NCI-H2107 (cell line): ENCODE measurements at places on chromosomes 7 and 10.

GRCh38 chr7:5780801-5781496 is 514 bp downstream of the RNF216 start:
- no peak for DNase-seq

DNA sequence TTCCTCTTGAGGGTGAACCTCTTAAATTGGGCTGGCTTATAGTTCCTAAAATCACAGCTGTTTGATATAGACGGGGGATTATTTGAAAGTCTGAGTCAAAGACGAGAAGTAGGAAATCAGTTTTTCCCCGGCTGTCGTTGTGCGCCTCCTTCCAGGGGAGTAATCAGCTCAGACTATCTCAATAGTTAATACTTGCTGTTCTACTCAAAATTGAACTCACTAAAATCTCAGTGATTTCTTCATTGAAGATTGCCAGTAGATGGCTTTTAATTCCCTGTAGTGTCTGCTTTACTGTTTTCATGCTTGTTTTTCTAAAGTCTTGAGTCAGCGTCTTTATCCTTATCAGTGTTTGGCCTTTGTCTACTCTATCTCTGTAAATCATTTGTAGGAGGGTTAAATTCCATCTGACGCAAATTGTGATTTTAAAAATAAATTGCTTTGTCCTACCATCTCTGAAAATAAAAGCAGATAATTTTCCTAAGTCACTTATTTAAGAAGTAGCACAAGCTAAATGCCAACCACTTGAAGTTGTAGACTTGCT is 47.3 kb downstream of the CNNM2 start:
- DNase-seq: no peak

DNA sequence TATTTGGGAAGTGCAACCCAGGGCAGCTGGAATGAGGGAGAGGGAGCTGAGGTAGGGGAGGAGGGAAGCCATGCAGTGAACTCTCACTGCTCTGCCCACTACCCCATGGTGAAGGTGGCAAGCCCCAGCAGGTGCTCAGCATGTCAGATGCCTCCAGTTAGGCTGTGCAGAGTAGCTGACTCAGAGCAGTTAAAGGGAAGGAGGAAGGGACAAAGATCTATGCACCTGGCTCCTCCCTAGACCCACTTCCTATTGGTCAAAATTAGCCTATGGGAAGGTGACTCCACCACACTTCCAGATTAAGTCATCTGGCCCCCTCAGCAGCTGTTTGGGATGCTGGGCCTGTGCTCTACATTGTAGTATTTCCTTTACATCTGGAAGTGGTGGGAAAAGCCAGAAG is 125.7 kb upstream of the MTPN start:
- no peak for DNase-seq

GRCh38 chr7:115462301-115463015 is 540.6 kb downstream of the MDFIC start:
- DNase-seq: no peak

- DNase-seq: no peak
These were observed 54.8 kb downstream of the MPP7 start for GRCh38 chr10:28248092-28248491.

DNA sequence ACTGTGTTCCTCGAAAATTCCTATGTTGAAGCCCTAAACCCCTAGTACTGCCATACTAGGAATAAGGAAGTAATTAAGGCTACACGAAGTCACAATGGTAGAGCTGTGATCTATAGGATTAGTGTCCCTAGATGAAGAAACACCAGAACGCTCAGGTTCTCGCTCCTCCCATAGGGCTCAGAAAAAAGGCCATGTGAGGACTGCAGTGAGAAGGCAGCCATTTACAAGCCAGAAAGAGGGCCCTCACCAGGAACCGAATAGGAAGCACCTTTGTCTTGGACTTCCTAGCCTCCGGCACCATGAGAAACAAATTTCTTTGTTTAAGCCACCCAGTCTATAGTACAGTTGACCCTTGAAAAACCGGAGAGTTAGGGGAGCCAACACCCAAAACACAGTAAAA is 46.2 kb downstream of the CACUL1 start:
- no peak for DNase-seq

GRCh38 chr10:80412486-80412885 is 4.1 kb downstream of the PRXL2A start:
- DNase-seq: no peak

DNA sequence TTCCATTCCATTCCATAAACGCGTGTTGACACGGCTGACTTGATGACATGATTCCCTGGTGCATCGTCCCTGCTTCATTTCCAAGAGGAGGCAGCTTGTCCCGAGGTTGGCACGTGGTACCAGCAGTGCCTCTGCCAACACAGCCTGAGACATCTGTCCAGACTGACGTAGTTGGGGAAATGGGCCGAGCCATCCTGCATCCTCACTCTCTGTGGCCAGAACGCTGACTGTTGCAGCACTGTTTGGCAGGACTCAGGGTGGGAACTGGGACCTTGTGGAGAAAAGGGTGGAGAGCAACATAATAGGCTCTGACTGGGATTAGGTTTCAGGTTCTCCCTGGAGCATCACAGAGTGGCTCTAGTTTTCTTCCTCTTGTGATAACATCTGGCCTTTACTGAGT is 118.6 kb upstream of the BTBD16 start:
- no peak for DNase-seq

GRCh38 chr10:133236401-133237240 is 1.0 kb upstream of the VENTX start:
- DNase-seq: no peak

DNA sequence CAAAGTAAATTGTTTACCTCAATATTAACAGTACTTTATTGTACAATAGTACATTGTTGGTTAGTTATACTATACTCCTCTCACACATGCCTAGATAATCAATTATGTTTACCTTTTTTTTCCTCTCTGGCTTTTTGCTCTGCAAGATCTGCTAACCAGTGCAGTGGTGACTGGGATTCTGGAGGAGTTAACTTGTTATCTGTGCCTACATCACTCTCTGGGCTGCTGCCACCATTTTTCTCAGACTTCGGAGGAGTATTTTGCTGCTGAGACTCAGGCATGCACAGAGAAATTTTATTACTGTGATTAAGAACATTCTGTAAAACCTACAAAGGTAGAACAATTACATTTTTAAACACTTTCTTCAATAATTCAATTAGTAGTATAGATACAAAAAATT is 59.7 kb downstream of the NRBF2 start:
- DNase-seq: no peak

GRCh38 chr7:70259502-70259901 is 661.2 kb downstream of the AUTS2 start:
- no peak for DNase-seq

GRCh38 chr10:95125582-95125981 is 56.3 kb upstream of the CYP2C8 start:
- DNase-seq: no peak

DNA sequence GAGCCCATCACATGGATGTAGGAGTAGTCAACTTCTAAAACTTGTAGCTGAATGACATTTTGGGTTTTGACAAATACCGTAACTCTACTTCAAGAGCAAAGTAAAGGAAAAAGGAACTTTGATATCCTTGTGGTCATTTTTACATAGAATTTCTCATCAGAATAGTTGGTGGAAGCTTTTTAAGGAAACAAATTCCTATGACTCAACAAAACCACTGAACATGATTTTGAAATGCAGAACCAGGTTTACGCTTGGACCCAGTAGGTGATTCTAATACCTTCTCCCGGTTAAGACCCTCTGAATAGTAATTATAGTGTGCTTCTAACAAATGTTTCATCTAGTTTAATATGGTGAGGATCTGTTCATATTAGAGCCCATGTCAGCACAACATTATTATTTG is 307.8 kb downstream of the GPR37 start:
- DNase-seq: no peak

GRCh38 chr10:25842146-25842545 is 91.9 kb upstream of the MYO3A start:
- no peak for DNase-seq

GRCh38 chr7:56175771-56176170 is 59.6 kb upstream of the NUPR2 start:
- no peak for DNase-seq

GRCh38 chr7:37282927-37283326 is 165.7 kb downstream of the ELMO1 start:
- no peak for DNase-seq

DNA sequence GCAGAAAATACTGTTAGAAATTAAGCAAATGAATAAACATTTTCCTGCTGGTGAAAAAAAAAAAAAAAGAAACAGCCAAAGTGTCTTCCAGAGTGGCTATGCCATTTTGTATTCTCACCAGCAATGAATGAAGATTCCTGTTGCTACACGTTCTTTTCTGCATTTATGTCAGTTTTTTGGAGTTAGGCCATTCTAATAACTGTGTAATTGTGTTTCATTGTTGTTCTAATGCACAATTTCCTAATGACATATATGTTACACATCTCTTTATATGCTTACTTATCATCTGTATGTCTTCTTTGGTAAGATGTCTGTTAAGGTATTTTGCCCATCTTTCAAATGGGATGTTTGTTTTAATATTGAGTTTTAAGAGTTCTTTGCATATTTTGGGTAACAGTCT is 213.7 kb downstream of the ITGB1 start:
- DNase-seq: no peak

GRCh38 chr7:114663502-114663901 is 248.9 kb downstream of the FOXP2 start:
- DNase-seq: peak; percentile 61

GRCh38 chr7:5766321-5766761 is 15.1 kb downstream of the RNF216 start:
- no peak for DNase-seq

DNA sequence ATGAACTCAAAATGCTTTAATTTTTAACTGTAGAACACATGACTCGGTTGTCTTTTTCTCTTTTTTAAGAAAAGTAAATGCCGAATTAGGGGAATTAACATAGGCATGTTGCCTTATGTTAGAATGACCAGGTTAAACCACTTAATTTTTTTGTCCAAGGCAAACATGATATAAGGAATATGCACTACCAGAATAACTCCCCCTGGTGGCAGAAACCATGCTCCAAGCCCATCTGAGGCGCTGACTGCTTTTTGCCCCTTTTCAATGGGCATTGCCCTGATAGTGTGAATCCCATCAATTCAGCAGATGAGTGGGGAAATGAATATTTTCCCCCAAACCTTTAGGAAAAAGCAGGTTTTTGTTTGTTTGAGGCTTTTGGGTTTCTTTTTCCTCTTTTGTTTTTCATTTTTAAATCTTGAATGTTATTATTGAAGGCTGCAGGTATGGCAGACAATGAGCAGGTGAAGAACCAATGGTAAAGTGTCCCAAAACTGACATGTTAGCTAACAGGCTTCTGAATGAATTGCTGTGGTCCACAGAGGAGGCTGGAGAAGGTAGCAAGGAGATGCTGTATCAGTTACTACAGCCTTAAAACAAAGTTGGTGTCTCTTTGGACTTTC is 284.3 kb downstream of the SORCS3 start:
- DNase-seq: no peak

DNA sequence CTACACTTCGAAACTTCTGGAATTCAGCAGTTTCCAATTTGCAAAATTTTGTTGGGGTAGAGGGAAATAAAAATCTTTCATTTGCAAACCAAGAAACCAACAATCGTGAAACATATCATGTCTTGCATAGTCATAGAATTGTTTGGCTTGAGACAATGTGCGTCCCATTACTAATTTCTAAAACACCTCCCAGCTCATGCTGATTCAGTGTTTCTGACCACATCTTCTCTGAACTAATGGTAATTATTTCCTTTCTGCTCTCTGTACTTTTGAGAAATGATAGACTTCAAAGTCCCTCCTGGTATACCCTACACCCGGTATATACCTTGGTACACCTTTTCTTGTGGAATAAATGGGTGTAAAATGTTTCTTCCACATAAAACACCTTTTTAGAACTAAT is 41.8 kb upstream of the TSPAN13 start:
- DNase-seq: no peak

- DNase-seq: no peak
These were observed 10.6 kb upstream of the SAMD8 start for GRCh38 chr10:75100764-75101291.

DNA sequence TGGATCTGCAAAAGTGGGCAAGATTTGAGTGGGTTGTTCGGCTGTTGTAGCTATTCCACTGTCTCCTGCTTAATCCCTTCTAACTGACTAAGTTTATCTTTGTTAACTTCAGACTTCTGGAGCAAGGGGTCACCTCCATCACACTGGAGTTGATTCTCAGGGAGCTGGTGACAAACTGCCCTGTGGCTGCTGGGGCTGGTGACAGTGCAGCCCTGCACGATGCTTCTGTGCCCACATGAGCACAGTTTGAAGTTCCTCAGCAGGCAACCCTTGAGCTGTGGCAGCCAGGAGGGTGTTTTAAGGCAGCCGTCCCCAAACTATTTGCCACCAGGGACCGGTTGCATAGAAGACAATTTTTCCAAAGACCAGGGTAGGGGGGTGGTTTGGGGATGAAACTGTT is 40.5 kb downstream of the ADRB1 start:
- no peak for DNase-seq

DNA sequence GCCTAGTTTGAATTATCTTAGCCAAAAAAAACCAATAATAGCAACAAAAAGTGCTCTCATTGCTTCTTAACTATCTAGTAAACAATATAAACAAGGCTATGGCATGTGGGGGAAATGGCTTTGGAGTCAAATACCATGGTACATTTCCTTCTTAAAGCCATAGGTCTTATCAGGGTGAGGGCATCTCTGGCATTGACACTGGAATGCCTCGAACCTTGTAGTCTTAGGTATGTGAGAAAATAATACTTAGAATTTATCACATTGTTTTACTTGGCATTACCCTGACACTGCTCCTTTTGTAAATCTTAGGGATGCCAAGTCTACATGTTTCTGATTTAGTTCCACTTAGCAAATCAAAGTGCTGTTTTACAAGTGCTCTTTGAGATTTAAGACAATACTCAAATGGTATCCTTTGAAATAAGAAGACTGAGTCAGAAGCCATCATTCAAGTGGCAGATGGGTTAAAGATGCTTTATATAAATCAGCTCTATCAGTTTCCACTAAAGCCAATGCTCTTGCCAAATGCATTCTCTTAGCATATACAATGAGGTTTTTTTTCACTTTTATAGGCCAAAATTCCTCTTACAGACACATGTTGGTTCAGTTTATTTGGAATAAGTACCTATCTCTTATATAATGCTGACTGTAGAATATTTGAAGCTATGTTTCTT is 155.2 kb downstream of the HPSE2 start:
- DNase-seq: no peak

- DNase-seq: no peak
These were observed 50.0 kb downstream of the HGF start for GRCh38 chr7:81719865-81720264.

DNA sequence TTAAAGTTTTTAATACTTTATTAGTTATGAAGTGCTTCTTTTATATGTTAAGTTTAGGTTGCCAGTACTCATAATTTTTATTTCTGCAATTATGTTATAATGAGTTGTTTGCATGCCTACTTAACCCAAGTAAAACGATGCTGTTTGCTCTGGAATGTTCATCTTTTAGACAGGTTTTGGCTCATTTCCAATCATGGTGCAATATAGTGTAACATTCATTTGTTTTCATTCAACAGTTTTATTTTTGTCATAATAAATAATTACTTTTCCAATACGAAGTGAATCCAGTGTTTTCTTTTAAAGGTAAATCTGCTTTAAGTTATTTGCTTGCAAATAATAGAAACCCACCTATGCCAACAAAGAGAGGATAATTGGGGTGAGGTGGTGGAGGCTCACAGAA is 22.1 kb downstream of the ARL5B start:
- DNase-seq: no peak
